Gastrocnemius medialis (tissue), 4 donors: ENCODE measurements at places on chromosomes 4 and X. TPM values are rescaled to one million over a fixed set of nuclear protein-coding genes. Genes with fewer than 3 reads are reported as not detected.

- no peak overlapping the region for H3K4me3 ChIP-seq
- H3K27ac ChIP-seq, result no peak overlapping the region
- H3K36me3 ChIP-seq, result no peaks in the 10 kb centered on the region
- no peaks in the 10 kb centered on the region for H3K4me1 ChIP-seq
- DNase-seq, result no peak
Observed at GRCh38 chr4:5785806-5786680, 75.0 kb downstream of the EVC start.

GRCh38 chr4:127347936-127348335 lies 284.8 kb upstream of the INTU start:
- no peak overlapping the region for H3K4me3 ChIP-seq
- no peaks in the 10 kb centered on the region for H3K27me3 ChIP-seq
- no peak for DNase-seq

- no peak for DNase-seq
- no peak overlapping the region for H3K4me3 ChIP-seq
- H3K27ac ChIP-seq, result no peak overlapping the region
- H3K4me1 ChIP-seq, result peaks cover 8% of the 10 kb centered on the region
- no peaks in the 10 kb centered on the region for H3K27me3 ChIP-seq
- H3K36me3 ChIP-seq, result no peaks in the 10 kb centered on the region
Observed at GRCh38 chr4:123659730-123660129, 263.1 kb downstream of the SPRY1 start.

Gene NCAPG
- 0.33 TPM for total RNA-seq

Gene MAGEA1
- total RNA-seq, result not detected
